ENCODE measurements at places on chromosomes 1 and 21. TPM values are rescaled to one million over a fixed set of nuclear protein-coding genes. Genes with fewer than 3 reads are reported as not detected.

The CRB1 gene
- not detected for total RNA-seq

The RGS8 gene
- not detected for total RNA-seq

The ATP1A4 gene
- not detected for total RNA-seq

The CHI3L1 gene
- not detected for total RNA-seq

The PADI4 gene
- not detected for total RNA-seq

The KLHDC7A gene
- 1.3 TPM for total RNA-seq

The MIXL1 gene
- total RNA-seq = 0.09 TPM

The NBPF6 gene
- total RNA-seq = not detected

The DIPK1A gene
- total RNA-seq = 8.8 TPM

The RIPK4 gene
- 18.9 TPM for total RNA-seq

The WNT3A gene
- total RNA-seq = 0.05 TPM

The CADM3 gene
- 0.14 TPM for total RNA-seq

The LRRC42 gene
- total RNA-seq = 27.9 TPM

The MNDA gene
- total RNA-seq = not detected

The ITLN1 gene
- not detected for total RNA-seq

The OR2AK2 gene
- total RNA-seq = not detected

The GJA5 gene
- total RNA-seq = not detected

The CYP4A11 gene
- total RNA-seq = not detected

The TSSK3 gene
- 0.29 TPM for total RNA-seq

The CD5L gene
- not detected for total RNA-seq

The S100A9 gene
- total RNA-seq = 0.59 TPM

The MPL gene
- total RNA-seq = 0.16 TPM

The AADACL3 gene
- not detected for total RNA-seq

The AIRE gene
- total RNA-seq = not detected

The CFAP126 gene
- 0.19 TPM for total RNA-seq

The ABCG1 gene
- 2.6 TPM for total RNA-seq

The ASCL5 gene
- 0.16 TPM for total RNA-seq

The NTNG1 gene
- not detected for total RNA-seq

The SYT2 gene
- 1.00 TPM for total RNA-seq

The KPRP gene
- total RNA-seq = not detected

The PDC gene
- total RNA-seq = not detected

The SUSD4 gene
- total RNA-seq = 0.62 TPM

The IGSF21 gene
- not detected for total RNA-seq

The UMODL1 gene
- not detected for total RNA-seq

The ST6GALNAC5 gene
- 0.11 TPM for total RNA-seq

The SMPDL3B gene
- 1.1 TPM for total RNA-seq

The KCNQ4 gene
- total RNA-seq = 0.38 TPM

The CCDC24 gene
- 8.2 TPM for total RNA-seq

The LCE7A gene
- not detected for total RNA-seq

The OR14K1 gene
- not detected for total RNA-seq

The HMGN1 gene
- total RNA-seq = 171 TPM

The MARK1 gene
- 0.11 TPM for total RNA-seq

The RBP7 gene
- 5.1 TPM for total RNA-seq

The OR2T3 gene
- total RNA-seq = not detected

The SPAG17 gene
- total RNA-seq = not detected

The KRTAP21-2 gene
- not detected for total RNA-seq

The CD101 gene
- total RNA-seq = 0.22 TPM

The DYRK1A gene
- 13.7 TPM for total RNA-seq

The HSD3B1 gene
- not detected for total RNA-seq

The SPATA45 gene
- total RNA-seq = not detected

The KIF14 gene
- total RNA-seq = 8.2 TPM

The TEDDM1 gene
- not detected for total RNA-seq

The PPIH gene
- 56.2 TPM for total RNA-seq

The DYNLT5 gene
- total RNA-seq = not detected

All from A549 treated with AZD2906 at 1 μM for 4 hours (cell line).